ENCODE measurements at places on chromosomes 6 and 20.

DNA sequence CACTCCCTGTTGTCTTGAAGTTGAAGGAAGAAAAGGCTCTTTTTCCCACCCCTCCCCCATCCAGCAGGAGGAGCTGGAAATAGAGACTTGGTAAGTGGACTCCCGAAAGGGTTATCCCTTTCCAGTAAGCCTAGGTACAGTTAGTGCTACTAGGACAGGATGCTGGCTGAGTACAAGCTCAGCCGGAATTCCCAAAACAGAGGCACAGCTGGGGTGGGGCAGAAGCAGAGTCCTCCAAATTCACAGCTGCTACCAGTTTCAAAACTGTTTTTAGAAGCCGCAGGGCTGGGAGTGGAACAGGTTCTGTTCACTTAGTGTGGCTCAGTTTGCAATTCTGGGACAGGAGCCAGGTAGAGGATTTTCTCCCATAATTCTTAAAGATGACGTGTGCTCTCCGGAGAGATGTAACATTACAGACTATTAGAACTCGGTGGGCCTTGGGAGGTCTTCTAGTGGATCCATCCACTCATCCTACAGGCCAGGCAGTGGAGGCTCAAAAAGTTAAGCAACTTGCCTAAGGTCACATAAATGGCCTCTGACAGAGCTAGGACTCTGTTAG is 19.0 kb upstream of the UTRN start:
- DNase-seq = no peak

- peak; percentile 67 for DNase-seq
Measured at GRCh38 chr6:157221049-157221816, 102.1 kb downstream of the TMEM242 start.

DNA sequence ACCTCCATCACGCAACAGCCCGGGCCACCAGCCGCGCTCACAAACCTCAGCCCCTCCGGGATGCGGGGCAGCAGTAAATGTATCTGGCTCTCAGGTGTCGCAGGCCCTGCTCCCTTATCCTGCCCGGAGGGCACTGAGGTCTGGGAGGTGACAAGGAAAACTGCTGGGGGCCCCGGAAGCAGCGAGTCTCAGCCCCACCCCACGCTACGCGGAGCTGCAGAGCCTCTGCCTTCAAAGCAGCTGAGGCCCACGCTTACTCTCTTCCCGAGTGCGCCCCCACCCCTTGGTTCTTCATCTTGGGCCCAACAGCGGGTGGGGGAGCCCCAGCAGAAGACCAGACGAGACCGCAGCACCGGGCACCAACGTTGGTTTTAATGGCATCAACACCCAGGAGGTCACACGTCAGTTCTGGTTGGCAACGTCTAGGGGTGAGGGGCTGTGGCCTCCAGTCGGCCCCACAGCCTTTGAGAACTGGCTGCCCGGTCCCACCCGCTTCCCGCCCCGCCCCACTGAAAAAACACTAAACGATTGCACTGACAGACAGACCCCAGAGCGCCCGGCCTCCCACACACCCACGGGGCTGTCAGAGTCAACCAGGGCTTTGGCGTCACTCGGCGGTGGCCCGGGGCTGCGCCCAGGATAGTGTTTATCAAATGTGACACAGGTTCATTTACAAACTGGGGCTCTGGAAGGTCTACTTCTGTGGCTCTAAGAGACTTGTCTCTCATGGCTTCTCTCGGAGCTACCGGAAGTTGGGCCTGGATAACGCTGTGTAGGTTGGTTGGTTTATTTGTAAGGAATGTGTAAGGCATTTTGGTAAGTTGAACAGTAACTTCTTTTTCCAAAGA is 43.7 kb downstream of the DSTN start:
- DNase-seq = no peak

GRCh38 chr6:111631018-111631417 is 25.3 kb upstream of the TRAF3IP2 start:
- DNase-seq = no peak

- no peak for DNase-seq
Measured at GRCh38 chr6:81894306-81894705, 141.8 kb upstream of the TENT5A start.

GRCh38 chr6:149455031-149455732 is 29.6 kb downstream of the ZC3H12D start:
- DNase-seq = no peak

DNA sequence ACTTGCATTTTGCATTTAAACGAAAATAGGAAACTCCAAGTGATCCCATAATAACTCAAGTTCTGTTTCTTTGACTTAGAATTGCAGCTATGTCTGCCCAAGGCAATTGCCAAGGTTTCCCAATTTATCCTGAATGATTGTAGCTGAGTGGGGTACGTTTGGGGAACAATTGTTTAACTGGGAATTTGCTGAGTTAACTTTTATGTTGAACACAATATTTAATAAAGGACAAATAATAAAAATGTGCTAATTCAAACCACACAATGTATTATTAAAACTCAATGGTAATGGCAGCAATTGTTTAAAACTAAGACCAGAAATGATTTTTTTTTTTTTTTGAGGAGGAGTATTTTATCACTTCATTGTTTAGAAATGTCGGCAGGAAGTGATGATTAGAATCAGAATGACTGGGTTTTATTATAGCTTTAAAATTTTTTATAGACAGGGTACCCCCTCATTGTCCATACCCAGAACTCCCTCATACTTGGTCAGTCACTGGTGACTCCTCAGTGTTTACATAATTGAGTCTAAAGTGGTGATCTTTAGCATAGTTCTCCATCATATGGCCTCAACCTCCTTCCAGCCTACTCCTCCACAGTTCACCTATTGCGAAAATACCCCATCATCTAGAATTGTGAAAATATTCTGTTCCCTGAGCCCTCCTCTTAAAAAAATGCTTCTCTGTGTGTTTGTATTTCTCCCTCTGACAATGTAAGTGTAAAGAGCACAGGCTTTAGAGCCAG is 389.2 kb upstream of the CITED2 start:
- no peak for DNase-seq

DNA sequence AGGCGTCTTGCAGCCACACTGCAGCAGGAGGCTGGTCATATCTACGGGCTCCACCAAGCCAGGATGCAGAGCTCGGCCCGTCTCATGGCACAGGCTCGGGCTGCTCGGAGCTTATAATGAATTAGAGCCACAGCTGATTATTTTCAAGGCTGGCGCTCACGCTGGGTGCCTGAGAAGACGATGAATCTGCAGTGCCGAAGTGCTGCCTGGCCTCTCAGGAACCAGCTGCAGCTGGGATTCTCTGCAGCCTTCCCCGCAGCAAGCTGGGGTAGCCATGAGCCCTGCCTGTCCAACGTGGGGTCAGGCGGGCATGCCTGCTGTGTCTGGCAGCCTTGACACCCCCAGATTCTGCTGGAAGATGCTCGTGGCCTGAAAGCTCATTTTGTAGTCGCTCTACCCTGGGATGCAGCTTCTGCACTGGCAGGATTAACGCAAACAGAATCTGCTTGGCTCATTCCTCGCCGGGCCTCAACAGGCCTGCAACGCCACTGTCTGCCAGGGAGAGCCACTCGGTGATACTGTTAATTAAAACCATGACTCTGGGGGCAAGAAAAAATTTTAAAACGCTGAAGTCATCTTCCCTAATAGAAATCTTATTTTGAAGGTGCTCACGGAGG is 104.3 kb downstream of the CDH26 start:
- DNase-seq = no peak

- no peak for DNase-seq
Measured at GRCh38 chr6:3072798-3073197, 4.5 kb downstream of the RIPK1 start.

GRCh38 chr20:34536798-34537394 is 20.7 kb downstream of the DYNLRB1 start:
- no peak for DNase-seq

- no peak for DNase-seq
Measured at GRCh38 chr20:22289442-22289841, 294.9 kb downstream of the FOXA2 start.

DNA sequence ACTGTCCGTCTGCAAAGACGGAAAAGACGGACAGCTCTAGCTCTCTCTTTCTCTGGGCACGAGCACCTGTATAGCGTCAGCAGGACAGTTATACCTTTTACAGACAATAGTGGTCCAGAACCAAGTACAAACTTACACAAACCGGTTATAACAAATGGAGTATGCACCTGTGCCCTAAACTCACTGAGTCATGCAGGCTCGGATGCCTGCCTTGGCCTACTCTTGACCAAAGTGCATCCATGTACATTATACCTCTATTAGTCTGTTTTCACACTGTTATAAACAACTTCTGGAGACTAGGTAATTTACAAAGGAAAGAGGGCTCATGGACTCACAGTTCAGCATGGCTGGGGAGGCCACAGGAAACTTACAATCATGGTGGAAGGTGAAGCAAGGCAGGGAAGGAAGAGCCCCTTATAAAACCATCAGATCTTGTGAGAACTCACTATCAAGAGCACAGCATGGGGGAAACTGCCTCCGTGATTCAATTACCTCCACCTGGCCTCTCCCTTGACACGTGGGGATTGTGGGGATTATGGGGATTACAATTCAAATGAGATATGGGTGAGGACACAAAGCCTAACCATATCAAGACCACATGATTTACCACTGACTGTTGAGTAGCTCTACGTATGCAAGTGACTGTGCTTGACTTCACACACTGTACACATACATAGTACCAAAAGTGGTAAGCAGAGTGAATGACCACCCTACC is 23.1 kb downstream of the MAN1A1 start:
- no peak for DNase-seq

GRCh38 chr6:19463250-19463649 is 373.9 kb upstream of the ID4 start:
- no peak for DNase-seq

DNA sequence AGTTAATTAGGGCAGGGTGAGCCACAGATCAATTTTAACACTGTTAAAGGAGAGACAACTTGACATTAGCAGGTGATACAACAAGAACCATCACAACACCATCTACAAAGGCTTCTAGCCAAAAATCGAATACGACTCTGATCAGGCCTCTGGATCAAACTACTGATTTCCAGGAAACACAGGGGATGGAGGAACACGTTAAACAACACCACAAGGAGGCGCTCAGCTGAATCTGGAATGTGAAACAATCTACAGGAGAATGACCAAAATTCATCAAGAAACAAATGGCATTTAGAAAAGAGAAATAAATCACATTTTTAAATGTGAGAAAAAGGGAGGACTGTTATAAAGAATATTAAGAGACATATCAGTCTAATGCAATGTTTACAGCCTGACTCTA is 13.5 kb upstream of the MAFB start:
- no peak for DNase-seq

- no peak for DNase-seq
Measured at GRCh38 chr6:30625511-30625910, 1.2 kb upstream of the ATAT1 start.

DNA sequence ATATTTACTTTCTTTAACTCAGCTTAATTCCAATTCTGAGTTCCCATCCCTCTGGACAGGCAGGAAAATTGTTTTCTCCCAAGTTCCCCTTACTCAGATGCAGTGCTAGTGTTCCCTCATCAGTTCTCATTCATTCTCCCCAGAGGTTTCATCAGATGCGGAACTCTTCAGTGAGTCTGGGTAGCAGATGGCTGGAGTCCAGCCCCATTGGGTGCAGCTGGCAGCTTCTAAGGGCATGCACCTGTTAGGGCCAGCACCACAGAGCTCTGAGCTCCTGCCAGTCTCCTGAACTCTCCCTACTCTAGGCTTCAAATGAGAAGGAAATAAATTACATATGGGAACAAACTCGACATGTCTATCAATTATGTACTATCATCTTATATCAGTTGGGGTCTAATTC is 76.6 kb downstream of the SOD2 start:
- no peak for DNase-seq

DNA sequence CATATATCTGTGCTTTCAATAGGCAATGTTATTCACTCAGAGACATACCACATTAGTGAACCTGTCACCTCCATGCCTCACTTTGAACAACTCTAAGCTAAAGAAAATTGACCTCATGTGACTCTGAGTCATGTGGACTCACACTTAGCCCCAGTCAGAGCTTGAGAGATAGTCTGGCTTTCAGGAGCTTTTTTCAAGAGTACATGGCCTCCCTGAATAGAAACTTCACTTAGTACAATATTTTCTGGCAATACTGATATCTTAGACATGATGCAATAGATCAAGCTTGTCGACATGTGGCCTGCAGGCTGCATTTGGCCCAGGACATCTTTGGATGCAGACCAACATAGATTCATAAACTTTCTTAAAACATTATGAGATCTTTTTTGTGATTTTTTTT is 8.5 kb downstream of the SPTLC3 start:
- DNase-seq = no peak

GRCh38 chr6:100382767-100383195 is 81.9 kb downstream of the SIM1 start:
- DNase-seq = no peak
